ENCODE measurements at places on chromosomes 2 and 18. TPM values are rescaled to one million over a fixed set of nuclear protein-coding genes. Genes with fewer than 3 reads are reported as not detected.

DNA sequence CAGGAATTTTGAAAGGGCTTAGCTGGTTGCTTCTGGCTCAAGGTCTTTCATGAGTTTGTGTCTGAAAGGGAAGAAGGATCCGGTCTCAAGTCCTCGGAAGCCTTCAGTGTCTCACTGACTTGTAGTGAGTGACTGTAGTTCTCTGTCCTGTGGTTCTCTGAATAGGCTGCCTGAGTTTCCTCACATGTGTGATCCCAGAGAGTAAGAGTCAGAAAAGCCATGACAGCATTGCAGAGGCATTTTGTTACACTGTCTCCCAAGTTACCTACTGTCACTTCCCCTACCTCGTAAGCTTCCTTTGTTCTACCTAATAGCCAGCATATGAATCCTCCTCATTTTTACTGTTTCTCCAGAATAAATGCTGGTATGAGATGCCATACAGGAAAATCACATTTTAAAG is 709.1 kb upstream of the CHAC2 start:
- DNase-seq = no peak

The SKOR2 gene
- total RNA-seq = not detected

DNA sequence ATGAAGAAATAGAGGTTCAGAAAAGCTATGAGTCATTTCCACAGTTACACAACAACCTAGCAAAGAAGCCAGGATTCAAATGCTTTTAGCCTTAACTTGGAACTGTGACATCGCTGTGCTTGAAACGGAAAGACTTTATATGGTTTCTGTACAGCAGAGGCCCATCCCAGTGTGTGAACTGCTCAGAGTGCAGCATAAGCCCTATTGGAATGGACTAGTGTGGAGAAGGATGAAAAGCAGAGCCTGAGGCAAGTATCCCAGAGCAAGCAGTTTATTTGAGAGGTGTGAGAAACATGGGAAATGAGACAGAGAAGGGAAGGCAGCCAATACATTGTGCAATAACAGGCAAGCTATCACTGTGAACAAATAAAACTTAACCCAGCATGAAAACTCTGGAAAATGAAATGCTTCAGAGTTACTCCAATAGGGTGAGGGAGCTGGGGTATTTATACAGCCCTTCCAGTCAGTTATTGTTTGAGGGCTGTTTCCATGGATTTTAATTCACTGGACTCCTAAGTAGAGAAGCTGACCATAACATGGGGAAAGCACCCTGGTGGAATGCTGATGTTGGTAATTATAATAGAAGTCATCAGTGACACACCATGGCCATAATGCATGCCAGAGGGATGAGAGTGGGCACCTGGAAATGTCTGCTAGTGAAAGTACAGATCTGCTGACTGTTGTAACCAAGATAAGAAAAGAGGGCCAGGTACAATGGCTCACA is 254.0 kb upstream of the POU3F3 start:
- no peak for DNase-seq

The LYPD6B gene
- total RNA-seq = not detected

The KLHL41 gene
- 1.4 TPM for total RNA-seq

DNA sequence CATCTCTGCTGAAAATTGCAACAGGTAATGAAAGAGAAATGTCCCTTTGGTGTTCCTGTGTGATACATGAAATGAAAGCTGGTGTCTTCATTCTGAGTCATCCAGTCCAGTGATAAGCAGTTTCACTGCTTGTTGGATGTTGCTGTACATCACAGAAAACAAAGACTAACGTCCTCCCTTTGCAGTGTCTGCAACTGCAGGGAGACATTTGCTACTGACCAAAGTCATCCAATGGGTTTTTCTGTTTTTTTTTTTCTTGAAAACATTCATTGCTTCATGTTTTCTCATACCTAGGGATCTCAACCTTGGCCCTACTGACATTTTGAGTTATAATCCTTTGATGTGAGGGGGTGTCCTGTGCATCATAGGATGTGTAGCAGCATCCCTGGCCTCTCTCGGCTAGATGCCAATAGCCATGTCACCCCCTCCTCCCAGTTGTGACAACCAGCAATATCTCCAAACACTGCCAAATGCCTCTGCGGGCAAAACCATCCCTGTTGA is 63.6 kb upstream of the FZD5 start:
- no peak for DNase-seq

GRCh38 chr2:99615247-99615771 is 125.5 kb upstream of the REV1 start:
- no peak for DNase-seq

DNA sequence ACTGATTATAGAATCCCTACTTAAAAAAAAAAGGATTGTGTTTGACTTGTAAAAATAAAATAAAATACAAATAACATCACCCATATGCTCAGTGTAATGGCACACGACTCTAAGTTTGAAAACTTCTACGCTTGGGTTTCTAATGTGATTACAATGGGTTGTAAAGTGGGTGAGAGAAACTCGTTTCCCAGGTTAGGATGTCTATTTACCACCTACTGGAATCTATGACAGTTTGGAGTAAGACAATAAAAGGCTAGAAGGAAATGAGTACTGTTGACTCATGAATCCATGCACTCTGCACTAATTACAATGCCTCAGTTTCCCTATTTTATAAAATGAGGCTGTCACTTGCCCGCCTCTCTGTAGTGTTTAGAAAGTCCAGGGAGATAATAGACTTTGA is 204.2 kb upstream of the FBXO11 start:
- no peak for DNase-seq

The OR6B2 gene
- total RNA-seq = not detected

- DNase-seq = no peak
These were observed 32.8 kb downstream of the CCDC93 start for GRCh38 chr2:117980783-117981676.

GRCh38 chr18:21550510-21550970 is 50.0 kb downstream of the ESCO1 start:
- no peak for DNase-seq

The IL36G gene
- total RNA-seq = not detected

DNA sequence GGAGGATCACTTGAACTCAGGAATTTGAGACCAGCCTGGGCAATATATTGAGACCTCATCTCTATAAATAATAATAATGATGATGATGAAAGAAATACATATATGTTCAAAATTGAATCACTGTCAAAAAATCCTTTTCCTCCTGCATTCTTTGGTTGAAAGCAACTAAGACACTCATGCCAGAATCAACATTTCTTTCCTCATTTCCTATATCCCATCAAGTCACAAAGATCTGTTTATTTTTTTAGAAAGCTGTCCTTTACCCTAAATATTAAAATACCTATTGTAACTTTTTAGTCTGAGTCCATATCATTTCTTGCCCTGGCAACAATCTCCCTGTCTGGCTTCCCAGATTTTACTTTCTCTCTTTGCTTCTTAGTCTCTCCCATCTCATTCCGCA is 31.8 kb upstream of the PPP4R3B start:
- DNase-seq = no peak

The TTR gene
- total RNA-seq = not detected

The CROCC2 gene
- total RNA-seq = not detected

The BMP10 gene
- not detected for total RNA-seq

GRCh38 chr2:173537694-173538093 is 183.0 kb downstream of the CDCA7 start:
- DNase-seq = no peak
